ENCODE measurements at places on chromosomes 3 and 15. TPM values are rescaled to one million over a fixed set of nuclear protein-coding genes. Genes with fewer than 3 reads are reported as not detected.

SLC22A14 gene
- total RNA-seq: 0.17 TPM

HRG gene
- total RNA-seq: not detected

- H3K4me1 ChIP-seq: no peaks in the 10 kb centered on the region
- no peaks in the 10 kb centered on the region for H3K36me3 ChIP-seq
Observed at GRCh38 chr3:157614896-157615295, 111.7 kb upstream of the VEPH1 start.

DNA sequence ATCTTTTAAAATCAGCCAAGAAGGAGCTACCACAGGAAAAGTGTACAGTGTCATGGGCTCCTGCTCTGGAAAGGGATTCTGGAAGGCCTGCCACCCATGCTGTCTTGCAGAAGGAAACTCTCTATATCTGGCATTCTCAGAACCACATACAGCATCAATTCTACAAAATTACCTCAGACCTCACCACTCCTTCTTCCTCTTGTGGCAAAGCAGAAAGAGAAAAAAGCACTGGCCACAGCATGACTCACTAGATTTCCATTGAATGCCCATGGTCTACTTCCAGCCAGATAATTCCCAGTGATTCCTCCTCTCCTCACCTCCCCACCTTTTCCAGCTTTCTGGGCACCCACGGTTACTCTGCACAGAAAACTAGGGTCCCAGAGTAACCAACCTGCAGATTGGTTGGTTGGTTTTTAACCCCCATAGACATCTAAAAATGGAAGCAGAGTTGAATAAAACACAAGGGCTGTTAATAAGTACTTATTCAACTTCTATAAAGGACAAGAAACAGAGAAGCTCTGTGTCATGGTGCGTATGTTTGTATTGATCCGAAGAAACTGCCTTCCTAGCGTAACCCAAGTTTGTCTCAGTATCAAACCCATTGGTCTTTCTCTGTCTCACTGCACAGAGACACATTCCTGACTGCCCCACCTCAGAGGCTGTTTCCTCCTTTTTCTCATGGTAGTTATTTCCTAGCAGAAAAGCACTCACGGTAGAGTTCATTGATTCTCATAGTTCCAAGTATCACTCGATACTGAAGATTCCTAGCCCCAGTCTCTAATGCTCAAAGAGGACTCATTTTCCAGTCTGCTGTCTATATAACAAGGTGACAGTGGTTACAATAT is 67.7 kb downstream of the LDHAL6B start:
- DNase-seq: peak; percentile 90
- no peaks in the 10 kb centered on the region for H3K4me1 ChIP-seq
- H3K36me3 ChIP-seq: no peaks in the 10 kb centered on the region
- no peak overlapping the region for H3K27ac ChIP-seq
- no peaks in the 10 kb centered on the region for H3K27me3 ChIP-seq

DNA sequence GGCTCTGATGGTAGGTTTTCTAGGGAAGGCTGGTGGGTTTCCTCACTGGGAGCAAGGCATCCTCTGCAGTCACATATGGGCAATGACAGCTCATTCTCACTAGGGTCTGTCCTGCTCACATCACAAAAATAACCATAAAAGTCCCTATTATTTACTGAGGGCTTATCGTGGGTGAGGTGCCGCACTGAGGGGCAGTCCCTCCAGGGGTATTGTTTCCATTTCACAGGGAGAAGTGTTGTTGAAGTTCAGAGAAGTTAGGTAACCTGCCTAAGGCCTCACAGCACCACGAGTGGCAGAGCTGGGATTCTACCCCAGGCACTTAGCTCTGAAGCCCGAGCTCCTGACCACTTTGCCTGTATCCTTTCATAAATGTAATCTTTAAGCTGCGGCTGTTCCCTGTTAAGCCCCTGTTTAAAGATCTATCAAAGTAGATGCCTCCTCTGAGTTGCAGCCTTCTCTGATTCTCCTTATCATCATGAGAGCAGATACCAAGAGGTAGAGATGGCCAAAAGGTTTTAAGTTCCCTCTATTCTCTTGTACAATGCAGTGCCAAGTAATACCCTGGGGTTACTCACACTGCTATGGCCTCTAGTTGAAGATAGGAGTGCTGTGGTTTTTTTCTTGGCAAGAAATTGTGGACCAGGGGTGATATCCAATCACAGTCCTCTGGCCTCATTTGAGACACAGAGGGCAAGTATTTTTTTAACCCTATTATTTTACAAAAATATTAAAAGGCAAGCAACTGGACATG is 107.0 kb downstream of the RPLP1 start:
- no peak overlapping the region for H3K27ac ChIP-seq
- no peaks in the 10 kb centered on the region for H3K36me3 ChIP-seq
- H3K4me3 ChIP-seq: no peak overlapping the region
- DNase-seq: peak; percentile 11
